ENCODE measurements at places on chromosomes 1 and 21. TPM values are rescaled to one million over a fixed set of nuclear protein-coding genes. Genes with fewer than 3 reads are reported as not detected.

The S100A10 gene
- polyA plus RNA-seq = 1,006 TPM

The DPYD gene
- polyA plus RNA-seq = 4.2 TPM

The CCDC17 gene
- polyA plus RNA-seq = 0.77 TPM

The C4BPA gene
- 0.34 TPM for polyA plus RNA-seq

Measured in adipose tissue (tissue), 3 donors.